ENCODE measurements at places on chromosomes 5 and 9.

GRCh38 chr5:150085191-150085912, 1.0 kb downstream of the CSF1R start:
- no peak for DNase-seq

DNA sequence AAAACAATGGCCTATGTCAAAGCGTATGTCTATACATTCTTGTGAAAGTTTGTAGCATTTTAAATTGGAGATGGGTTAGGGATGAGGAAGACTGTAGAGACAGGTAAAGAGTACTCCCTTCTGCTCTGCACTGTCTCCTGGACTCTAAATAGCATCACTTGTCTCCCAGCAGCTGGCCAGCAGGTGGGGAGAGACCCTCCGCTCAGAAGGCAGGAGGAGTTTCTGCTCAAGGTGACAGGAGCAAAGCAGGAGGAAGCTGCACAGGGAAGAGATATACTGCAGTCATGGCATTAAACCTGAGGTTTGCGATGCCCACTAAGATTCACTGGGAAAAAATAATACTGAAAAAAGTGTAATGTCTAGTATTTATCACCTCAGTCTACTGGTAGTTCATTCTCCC, 10.7 kb upstream of the ASTN2 start:
- DNase-seq, result no peak

DNA sequence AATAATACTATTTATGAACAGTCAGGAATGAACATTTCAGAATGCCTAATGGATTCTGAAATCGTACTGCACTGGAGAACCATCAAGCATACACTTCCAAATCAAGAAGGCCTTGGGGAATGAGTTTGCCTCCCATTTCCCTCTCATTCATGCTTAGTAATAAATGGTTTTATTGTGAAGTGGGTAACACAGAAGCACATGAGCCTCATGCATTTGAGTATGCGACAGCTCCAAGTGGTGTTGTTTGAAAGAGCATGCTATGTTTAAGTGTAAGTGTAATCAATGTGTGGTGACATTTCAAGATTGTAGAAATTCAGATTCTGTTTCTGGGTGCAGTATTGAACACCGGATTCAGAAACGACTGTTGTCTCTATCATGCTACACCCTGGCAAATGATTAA, 60.0 kb downstream of the SGCD start:
- DNase-seq, result no peak

DNA sequence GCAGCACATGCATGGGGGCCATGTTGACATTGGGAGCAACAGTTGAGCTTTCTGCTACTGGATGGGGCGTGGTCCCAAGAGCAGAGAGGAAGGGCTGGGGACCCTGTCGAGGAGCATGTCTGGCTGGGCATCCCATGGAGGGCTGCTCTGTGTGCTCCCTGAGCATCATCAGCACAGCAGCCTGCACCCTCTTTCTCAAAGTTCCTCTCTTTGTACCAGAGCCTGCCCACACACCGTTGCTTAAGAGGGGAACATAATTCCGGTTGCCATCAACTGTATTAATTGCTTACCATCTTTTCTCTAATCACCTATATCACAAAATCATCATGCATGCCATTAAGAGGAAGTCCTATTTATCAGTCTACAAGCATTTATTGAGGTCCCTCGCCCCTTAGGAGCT, 55.2 kb upstream of the DIRAS2 start:
- DNase-seq, result no peak

DNA sequence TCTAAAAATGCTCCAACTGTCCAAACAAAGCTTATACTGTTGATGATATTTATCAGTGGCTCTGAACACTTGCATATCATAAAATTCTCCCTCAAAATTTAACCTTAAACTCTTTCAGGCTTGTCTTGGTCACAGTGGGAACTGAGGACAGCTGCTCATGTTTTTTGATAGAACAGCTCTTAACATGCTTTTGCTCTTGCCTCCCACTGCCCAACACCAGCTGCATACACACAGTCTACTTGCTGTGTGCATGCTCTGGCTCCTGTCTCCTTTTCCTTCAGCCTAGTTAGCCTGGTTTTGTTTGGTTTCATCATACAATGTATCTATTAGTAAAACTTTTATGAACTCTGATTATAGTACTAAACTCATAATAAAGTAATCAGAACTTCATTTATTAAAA, 64.6 kb downstream of the GHR start:
- DNase-seq, result no peak

DNA sequence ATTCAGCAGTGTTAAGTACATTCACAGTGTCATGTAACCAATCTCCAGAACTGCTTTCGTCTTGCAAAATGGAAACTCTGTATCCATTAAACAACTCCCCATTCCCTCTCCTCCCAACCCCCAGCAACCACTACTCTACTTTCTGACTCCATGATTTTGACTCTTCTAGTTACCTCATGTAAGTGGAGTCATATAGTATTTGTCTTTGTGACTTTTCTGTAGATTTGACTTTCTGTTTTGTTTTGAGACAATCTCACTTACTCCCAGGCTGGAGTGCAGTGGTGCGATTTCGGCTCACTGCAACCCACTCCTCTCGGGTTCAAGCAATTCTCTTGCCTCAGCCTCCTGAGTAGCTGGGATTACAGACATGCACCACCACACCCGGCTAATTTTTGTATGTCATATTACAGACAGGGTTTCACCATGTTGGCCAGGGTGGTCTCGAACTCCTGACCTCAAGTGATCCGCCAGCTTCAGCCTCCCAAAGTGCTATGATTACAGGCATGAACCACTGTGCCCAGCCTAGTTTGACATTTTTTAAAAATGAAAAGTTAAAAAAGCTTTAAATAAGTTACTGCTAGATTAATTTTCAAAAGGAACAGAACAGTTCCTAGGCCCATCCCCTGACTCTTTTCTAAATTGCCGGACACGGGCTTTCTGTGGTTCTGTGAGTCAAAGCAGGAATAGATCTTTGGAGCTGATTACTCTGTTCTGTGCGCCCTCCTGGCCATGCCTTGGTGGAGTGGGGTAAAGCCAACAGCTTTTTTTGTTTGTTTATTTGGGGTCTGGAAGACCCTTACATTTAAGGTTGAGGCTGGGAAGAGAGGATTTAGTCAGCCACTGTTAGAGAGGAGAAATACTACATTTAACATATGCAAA, 59.3 kb downstream of the RALGPS1 start:
- DNase-seq, result no peak

GRCh38 chr5:123965626-123966025, 453.6 kb downstream of the CSNK1G3 start:
- DNase-seq, result no peak

DNA sequence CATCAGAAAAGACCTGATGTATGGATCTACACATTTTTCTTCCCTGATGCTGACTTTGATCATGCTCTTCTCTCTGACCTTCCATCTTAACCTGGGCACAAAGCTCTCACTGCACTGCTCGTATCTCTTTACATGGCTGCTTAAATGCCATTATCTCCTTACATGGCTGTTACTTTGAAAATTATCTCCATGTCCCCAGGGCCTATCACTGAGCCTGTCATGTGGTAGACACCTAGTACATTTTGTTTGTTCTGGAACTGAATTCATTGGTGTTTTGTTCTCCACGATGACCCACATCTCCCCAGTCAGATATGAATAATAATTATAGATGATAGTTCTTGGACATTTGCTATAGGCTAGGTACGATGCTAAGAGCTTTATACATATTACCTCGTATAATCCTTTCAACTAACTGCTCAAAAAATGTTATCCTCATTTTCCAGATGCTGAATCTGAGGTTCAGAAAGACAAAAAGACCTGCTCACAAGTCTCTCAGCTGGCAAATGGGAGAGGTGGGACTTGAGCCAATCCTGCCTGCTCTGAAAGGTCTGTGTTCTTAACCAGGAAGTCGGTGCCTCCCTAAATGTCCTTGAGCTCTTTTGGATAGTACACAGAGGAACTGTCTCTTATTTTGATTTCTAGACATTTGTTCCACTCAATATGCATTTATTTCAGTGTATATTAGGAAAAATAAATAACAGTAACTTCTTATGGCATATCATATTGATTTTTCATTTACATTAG, 9.8 kb upstream of the CPEB4 start:
- DNase-seq, result no peak

GRCh38 chr9:90722071-90722470, 79.4 kb upstream of the DIRAS2 start:
- DNase-seq, result no peak

GRCh38 chr9:89543111-89543510, 45.2 kb upstream of the SEMA4D start:
- DNase-seq, result no peak

GRCh38 chr5:14675865-14676300, 11.4 kb downstream of the OTULIN start:
- no peak for DNase-seq

DNA sequence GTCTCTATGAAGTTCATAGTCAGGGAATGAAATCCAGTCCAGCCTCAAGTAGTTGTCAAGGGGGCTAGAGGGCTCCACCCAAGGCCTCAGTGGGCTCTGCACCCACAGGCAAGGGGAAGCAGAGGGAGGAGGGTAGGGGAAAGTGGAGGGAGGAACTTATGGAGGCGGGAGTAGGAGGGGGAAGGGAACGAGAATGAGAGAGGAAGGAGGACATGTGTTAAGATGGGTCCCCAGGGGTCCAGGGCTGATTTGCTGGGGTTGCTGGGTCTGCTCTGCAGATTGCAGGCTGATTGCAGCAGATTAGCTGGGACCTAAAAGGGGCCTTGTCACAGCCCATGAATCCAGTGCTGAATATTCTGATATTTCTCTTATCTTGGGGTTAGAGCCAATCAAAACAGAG, 166.9 kb upstream of the IL12B start:
- DNase-seq, result no peak

DNA sequence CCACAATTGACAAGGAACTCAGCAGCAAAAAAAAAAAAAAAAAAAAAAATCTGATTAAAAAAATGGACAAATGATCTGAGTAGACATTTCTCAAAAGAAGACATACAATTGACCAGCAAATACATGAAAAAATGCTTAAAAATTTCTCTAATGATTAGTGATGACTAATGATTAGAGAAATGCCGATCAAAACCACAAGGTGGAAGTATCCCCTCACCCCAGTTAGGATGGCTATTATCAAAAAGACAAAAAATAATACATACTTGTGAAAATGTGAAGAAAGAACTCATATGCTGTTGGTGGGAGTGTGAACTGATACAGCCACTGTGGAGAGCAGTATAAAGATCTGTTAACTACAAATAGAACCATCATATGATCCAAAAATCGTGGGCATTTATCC, 245.3 kb downstream of the OSTF1 start:
- DNase-seq, result no peak

DNA sequence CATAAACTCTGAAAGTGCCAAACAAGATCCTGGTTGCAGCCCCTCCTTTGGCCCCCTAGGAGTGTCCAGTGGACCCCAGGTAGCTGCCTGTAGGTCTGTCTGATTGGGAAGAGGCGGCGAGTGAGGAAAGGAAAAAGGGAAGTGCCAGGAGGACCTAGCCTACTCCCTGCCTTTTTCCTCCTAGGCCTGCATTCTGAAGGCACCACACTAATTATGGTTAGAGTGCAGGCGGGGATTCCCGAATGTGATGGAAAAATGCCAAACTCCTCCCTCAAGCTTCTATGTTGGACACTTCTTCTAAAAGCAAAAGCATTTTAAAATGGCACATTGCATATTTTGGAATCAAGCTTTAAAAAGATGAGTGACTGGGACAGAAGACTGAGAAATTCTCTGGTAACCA, 83.2 kb upstream of the SMIM15 start:
- DNase-seq, result no peak

DNA sequence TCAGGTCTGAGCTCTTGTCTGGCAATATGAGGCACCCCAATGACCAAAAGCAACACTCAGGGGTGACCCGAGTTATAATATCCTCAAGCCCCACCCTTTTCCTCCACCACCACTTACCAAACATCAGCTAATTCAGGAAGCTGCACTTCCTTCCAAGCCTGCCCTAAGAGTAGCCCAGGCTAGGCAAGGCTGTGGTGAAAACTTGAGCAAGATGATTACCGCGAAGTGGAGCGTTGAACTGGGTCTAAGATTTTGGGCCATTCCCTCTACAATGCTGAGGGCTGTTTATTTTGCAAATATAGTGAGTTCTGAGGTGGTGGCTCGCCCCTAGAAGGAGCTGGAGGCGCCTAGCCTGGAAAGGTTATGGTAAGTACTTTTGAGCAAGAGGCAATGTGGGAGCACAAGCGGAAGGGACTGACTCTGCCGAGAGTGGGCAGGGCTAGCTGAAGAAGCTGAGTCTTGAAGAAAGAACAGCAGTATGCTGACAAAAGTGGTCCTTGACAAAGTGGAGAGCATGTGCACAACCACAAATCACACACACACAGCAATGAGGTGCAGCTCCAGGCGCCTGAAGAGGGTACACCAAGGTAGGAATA, at the start of gene HK3:
Gene HK3, minus strand, starts transcription at position 51 of the 596 bp plus-strand sequence. CDS start 3,187 bp downstream, outside the sequence.
- no peak for DNase-seq

- no peak for DNase-seq
Observed at GRCh38 chr5:170206216-170206615, 26.6 kb upstream of the C5orf58 start.

- DNase-seq, result no peak
Observed at GRCh38 chr5:103031607-103032006, 88.3 kb downstream of the GIN1 start.

- DNase-seq, result no peak
Observed at GRCh38 chr5:142382186-142382585, 57.4 kb upstream of the SPRY4 start.
